ENCODE measurements at places on chromosomes 3 and 15.

- DNase-seq = no peak
These were observed 229.9 kb downstream of the THRB start for GRCh38 chr3:24264748-24265158.

GRCh38 chr15:73004462-73004861 is 47.8 kb upstream of the NEO1 start:
- no peak for DNase-seq

DNA sequence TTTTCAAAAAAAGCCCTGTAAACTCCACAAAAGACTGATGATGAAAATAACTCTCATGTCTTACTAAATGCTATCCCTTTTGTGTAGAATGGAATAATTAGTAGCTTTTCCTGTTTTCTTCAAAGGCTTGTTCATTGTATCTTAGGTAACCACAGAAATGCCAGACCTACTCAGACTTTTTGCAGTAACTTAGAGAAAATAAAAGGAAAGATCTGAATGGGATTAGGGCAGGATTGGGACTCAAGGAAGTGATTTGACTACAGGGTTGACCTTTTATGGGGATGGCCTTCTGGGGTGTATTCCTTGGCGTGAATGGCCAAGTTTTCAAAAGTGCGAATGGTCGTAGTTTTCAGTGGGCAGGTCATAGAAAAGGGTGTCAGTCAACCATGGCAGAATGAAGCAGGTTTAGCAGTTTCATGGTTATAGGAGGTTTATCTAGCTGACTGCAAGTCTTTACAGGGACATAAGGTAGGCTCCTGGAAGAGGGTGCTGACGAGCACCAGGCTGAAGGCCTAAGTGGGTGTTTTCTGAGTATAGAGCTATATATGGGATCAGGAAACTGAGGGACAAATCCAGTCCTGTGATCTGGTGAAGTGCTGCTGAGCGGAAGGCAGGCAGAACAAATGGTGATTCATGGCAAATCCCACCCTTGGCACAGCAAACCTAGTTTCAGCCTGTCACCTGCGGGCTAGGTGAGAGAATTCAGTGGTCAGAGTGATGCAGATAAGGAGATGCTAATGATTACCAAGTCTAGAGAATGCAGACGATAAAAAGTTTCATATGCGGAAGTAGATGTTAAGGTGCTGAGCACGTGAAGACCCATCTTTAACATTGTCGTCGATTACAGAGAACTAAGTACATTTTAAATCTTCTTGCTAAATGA is 46.4 kb downstream of the IL1RAP start:
- no peak for DNase-seq

DNA sequence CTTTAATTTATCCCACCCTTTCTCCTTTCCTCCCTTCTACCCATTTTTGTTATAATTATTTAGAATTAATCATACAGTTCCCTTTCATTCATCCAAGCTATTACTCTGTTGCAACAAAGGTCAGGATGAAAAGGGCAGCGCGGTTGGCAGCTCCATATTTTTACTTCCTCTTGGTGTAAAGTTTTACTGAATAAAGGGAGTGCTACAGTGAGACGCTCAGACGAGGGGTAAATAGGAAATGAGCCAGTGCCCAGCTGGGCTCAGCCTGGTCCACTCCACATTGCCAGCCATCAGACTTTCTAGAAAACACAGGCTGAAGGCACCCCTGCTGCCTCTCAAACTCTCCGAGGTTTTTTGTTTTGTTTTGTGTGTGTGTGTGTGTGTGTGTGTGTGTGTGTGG is 21.9 kb upstream of the ZBTB38 start:
- DNase-seq = no peak

- no peak for DNase-seq
These were observed 11.7 kb upstream of the RARRES1 start for GRCh38 chr3:158743664-158744566.

DNA sequence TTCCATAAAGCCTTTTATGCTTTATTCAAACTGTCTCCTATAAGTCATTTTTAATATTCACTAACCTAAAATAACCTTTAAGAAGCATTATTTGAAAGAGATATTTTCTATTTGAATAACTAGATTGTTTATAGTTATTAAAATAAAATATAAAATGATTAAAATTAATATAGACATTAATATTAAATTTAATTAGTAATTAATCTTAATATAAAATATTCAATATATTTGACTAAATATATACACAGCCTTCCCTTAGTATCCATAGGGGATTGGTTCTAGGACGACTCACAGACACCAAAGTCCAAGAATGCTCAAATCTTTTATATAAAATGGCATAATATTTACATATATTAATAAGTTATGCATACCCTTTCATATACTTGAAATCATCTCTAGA is 1014.1 kb downstream of the TBL1XR1 start:
- DNase-seq = no peak

All from SHP77 treated with DMSO at 0.1 percent for 48 hours (cell line).